ENCODE measurements at places on chromosomes 6 and 20. TPM values are rescaled to one million over a fixed set of nuclear protein-coding genes. Genes with fewer than 3 reads are reported as not detected.

SGK2 gene
- total RNA-seq, result 14.5 TPM

CST4 gene
- not detected for total RNA-seq

PTK6 gene
- 0.28 TPM for total RNA-seq

APCDD1L gene
- total RNA-seq, result not detected

GRCh38 chr6:722608-723007 lies 29.7 kb upstream of the EXOC2 start:
- DNase-seq, result no peak

DNA sequence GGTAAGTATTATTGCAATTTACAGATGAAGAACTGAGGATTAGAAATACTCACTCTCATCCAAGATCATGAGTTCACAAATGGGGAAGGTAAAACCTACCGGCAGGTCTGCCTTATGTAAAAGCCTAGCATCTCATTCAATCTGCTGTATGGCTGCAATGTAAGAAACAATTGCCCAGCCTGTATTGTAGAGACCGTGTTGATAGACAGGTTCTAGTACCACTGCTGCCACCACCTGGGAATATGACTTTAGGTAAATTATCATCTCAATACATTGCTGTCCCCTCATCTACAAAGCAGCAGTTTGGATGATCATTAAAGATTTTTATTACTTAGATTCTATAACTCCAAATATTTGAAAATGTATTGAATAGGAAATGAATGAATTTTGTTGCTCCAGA lies 23.3 kb upstream of the ARHGAP18 start:
- no peak for DNase-seq

DNA sequence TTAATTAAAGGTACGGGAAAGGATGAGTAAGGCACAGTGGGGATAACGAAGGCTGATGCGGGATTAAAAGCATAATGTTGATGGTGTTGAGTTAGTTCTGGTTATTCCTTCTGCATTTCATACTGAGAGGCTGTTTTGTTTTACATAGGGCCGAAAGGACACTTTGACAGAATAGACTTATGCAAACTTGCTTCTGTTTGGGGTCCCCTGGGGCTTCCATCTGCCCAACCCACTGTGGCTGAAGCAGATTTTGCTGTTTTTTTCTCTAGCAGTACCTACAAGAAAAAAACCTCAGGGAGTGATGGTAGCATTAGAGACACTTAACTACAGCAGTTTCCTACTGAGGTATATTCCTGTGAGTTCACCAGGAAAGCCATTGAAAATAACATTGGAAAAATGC lies 136.1 kb upstream of the SUPT3H start:
- DNase-seq, result no peak

- no peak for DNase-seq
Measured at GRCh38 chr6:54002116-54002515, 109.1 kb upstream of the MLIP start.
